ENCODE measurements at places on chromosomes 6 and 20.

DNA sequence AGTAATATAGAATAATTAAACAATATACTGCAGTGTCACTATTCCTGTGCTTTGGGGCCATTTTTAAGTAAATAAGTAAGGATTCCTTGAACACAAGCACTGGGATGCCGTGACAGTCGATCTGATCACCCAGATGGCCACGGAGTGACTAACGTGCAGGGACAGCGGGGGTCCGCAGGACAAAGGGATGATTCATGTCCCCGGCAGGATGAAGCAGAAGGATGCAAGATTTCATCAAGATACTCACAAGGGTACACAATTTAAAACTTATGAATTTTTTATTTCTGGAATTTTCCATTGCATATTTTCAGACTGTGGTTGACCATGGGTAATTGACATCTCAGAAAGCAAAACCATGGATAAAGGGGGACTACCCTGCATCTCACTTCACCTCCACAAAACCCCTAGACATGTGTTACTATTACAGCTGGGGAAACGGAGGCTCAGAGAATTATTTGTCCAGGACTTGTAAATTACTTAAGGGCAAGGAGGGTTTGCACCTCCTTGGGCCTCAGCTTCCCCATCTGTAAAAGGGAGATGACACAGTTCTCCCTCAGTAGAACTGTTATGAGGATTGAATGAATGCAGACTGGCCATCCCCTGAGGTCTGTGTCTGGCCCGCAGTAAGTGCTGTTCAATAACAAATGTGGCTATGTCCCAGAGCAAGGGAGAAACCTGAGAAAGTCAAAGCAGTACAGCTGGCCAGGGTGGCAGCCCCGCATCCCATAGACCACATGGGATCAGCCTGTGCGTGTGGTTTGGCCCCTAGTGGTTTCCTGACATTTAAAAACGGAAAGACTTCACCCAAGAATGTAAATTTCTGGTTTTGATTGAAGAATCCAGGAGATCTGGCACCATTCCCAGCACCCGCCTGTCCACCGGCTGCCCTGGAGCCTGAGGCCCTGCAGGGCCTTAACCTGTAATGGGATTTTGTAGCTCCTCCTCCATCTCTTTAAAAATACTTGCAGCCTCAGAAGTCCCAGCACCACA lies 235.5 kb downstream of the BMP7 start:
- H3K27me3 ChIP-seq: peaks cover 3% of the 10 kb centered on the region
- no peak for DNase-seq
- no peak overlapping the region for H3K4me3 ChIP-seq
- H3K27ac ChIP-seq: no peak overlapping the region

- H3K27ac ChIP-seq: no peak overlapping the region
- no peaks in the 10 kb centered on the region for H3K4me1 ChIP-seq
- H3K4me3 ChIP-seq: no peak overlapping the region
- no peak for DNase-seq
- no peaks in the 10 kb centered on the region for H3K27me3 ChIP-seq
- H3K36me3 ChIP-seq: no peaks in the 10 kb centered on the region
Measured at GRCh38 chr6:119527231-119527578, 177.6 kb upstream of the MAN1A1 start.

DNA sequence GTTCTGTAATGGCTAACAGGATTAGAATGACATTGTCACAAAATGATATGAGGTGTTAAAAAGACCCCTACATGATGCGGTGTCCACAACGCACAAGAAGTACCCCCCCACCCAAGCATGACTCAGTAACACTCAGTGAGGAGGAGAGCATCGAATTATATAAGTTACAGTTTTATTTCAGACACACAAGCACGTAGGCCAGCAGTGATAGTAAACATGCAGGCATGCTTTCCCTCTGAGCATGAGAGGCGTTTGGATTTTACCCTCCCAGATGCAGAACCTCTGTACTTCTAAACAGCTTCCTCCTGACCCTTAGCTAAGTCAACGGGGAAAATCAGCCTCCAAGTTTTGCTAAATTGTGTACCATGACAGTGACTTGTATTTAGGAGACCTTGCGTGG lies 23.9 kb downstream of the GNAS start:
- no peaks in the 10 kb centered on the region for H3K27me3 ChIP-seq
- H3K4me1 ChIP-seq: peaks cover 8% of the 10 kb centered on the region
- H3K4me3 ChIP-seq: no peak overlapping the region
- no peaks in the 10 kb centered on the region for H3K36me3 ChIP-seq
- DNase-seq: no peak

GRCh38 chr6:33166811-33167210 lies 25.5 kb downstream of the COL11A2 start:
- H3K4me3 ChIP-seq: no peak overlapping the region
- DNase-seq: no peak
- H3K4me1 ChIP-seq: peaks cover 4% of the 10 kb centered on the region
- H3K27ac ChIP-seq: no peak overlapping the region

- no peak overlapping the region for H3K27ac ChIP-seq
- no peaks in the 10 kb centered on the region for H3K36me3 ChIP-seq
- H3K4me3 ChIP-seq: no peak overlapping the region
- H3K4me1 ChIP-seq: peaks cover 16% of the 10 kb centered on the region
- no peaks in the 10 kb centered on the region for H3K27me3 ChIP-seq
Measured at GRCh38 chr6:27755768-27756167, 156.4 kb downstream of the OR2B2 start.

DNA sequence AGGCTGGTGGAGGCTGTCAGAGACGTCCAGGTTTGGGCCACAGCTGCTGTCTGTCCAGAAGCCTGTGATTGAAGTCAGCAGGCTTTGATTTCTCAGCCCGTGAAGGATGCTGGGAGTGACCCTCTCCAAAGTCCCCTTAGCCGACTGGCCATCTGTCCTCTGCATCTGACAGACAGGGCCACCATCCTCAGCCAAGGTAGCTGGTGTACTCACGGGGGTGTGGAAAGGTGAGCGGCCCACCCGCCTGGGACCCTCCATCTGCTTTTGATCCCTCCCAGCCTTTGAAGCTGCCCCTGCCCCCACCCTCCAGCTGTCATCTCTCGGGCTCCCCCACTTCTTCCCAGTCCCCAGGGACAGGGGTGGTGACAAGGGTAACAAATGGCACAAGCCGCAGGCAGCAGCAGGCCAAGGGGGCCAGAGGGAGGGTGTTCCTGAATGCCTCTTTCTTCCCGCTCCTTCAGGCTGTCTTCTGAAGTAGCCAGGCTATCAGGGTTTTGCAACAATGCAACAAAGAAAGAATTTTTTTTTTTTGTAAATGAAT lies 84.4 kb downstream of the EYA2 start:
- no peak overlapping the region for H3K27ac ChIP-seq
- H3K36me3 ChIP-seq: no peaks in the 10 kb centered on the region
- H3K4me3 ChIP-seq: no peak overlapping the region
- H3K4me1 ChIP-seq: no peaks in the 10 kb centered on the region
- DNase-seq: no peak
- H3K27me3 ChIP-seq: 0 out of 3 replicates have a peak, but pooled peaks cover 7% of the 10 kb centered on the region

- H3K4me1 ChIP-seq: no peaks in the 10 kb centered on the region
- no peak overlapping the region for H3K4me3 ChIP-seq
- H3K27ac ChIP-seq: no peak overlapping the region
- no peak for DNase-seq
- H3K27me3 ChIP-seq: no peaks in the 10 kb centered on the region
Measured at GRCh38 chr6:13419422-13420195, 67.8 kb downstream of the GFOD1 start.

- DNase-seq: no peak
- H3K36me3 ChIP-seq: no peaks in the 10 kb centered on the region
- peaks cover 29% of the 10 kb centered on the region for H3K4me1 ChIP-seq
- no peaks in the 10 kb centered on the region for H3K27me3 ChIP-seq
- no peak overlapping the region for H3K27ac ChIP-seq
Measured at GRCh38 chr6:37036146-37036545, 30.7 kb downstream of the FGD2 start.

- no peaks in the 10 kb centered on the region for H3K27me3 ChIP-seq
- no peaks in the 10 kb centered on the region for H3K4me1 ChIP-seq
- no peaks in the 10 kb centered on the region for H3K36me3 ChIP-seq
- no peak for DNase-seq
- no peak overlapping the region for H3K4me3 ChIP-seq
Measured at GRCh38 chr6:75437421-75437891, 56.1 kb downstream of the FILIP1 start.

GRCh38 chr20:24649787-24650490 lies 180.5 kb downstream of the SYNDIG1 start:
- no peak overlapping the region for H3K27ac ChIP-seq
- no peak for DNase-seq
- no peaks in the 10 kb centered on the region for H3K27me3 ChIP-seq
- no peaks in the 10 kb centered on the region for H3K4me1 ChIP-seq

DNA sequence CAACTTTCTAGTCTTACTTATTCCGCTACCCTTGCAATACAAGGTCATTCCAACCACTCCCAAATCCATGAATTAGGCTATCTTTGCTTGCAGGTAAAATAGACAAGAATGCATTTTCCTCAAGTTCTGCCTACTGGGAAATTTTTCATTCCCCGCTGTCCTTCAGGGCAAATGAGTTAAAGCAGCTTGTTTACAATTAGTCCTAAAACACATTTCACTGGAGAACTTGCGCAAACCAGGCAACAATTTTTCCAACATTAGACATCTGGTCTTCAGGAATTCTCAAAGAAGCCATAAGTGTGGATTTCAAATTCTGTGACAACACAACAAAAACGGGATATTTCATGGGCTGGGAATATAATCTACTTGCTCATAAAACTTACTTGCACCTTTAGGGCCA lies 20.4 kb downstream of the SPINT4 start:
- H3K4me1 ChIP-seq: no peaks in the 10 kb centered on the region
- no peak overlapping the region for H3K4me3 ChIP-seq
- no peaks in the 10 kb centered on the region for H3K27me3 ChIP-seq
- H3K27ac ChIP-seq: no peak overlapping the region
- no peaks in the 10 kb centered on the region for H3K36me3 ChIP-seq

DNA sequence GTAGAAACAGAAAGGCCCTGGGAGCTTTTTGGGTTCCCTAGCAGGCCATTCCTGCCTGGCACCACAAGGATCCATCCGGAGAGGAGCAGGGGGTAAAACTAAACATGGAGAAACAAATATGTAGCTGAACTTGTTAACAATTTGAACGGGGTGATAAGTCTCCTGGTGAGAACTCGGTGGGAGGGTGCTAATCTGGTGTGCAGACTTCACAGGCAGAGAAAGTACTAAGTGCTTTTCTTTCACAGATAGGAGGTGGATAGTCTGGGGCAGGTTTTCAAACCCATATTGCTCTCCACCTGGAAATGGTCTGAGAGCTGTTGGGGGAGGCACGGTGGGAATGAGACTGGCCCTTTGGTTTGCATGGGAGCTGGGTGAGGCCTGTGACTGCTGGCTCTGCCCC lies 196.3 kb upstream of the FUT9 start:
- no peak overlapping the region for H3K4me3 ChIP-seq
- no peaks in the 10 kb centered on the region for H3K27me3 ChIP-seq
- no peaks in the 10 kb centered on the region for H3K36me3 ChIP-seq
- no peak for DNase-seq

DNA sequence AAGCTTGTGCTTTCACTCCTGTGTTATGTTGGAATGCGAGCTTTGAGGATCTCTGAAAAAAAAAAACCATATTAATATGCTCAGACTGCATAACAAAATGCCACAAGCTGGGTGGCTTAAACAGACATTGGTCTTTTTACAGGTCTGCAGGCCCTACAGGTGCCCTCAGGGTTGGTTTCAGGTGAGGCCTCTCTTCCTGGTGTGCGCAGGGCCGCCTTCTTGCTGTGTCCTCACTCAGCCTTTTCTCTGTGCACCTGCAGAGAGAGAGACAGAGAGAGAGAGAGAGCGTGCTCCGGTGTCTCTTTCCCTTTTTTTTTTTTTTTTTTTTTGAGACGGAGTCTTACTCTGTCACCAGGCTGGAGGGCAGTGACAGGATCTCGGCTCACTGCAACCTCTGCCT lies 114.1 kb upstream of the SNX9 start:
- H3K27ac ChIP-seq: no peak overlapping the region
- no peaks in the 10 kb centered on the region for H3K36me3 ChIP-seq
- DNase-seq: no peak
- 0 out of 3 replicates have a peak, but pooled peaks cover 4% of the 10 kb centered on the region for H3K4me1 ChIP-seq

- H3K27me3 ChIP-seq: no peaks in the 10 kb centered on the region
- peak overlapping the region; percentile 68 for H3K27ac ChIP-seq
- peaks cover 19% of the 10 kb centered on the region for H3K4me1 ChIP-seq
- DNase-seq: peak; percentile 48
- no peaks in the 10 kb centered on the region for H3K36me3 ChIP-seq
Measured at GRCh38 chr6:27866357-27867050, 45.7 kb downstream of the OR2B2 start.

DNA sequence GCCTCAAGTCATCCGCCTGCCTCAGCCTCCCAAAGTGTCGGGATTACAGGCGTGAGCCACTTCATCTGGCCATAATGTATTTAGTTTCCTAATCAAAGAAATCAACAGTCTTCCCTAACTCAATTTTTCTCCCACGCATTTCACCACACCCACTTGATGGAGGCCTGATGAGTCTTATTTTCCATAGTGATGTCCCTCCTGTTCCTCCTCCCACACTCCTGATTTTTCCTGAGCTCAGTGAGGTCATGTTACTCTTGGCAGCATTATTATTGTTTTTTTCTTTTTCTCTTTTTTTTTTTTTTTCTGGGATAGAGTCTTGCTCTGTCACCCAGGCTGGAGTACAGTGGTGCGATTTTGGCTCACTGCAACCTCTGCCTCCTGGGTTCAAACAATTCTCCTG lies 8.9 kb downstream of the ABRACL start:
- peaks cover 21% of the 10 kb centered on the region for H3K27me3 ChIP-seq
- no peak overlapping the region for H3K27ac ChIP-seq
- DNase-seq: no peak
- H3K4me1 ChIP-seq: no peaks in the 10 kb centered on the region

GRCh38 chr6:105943514-105943913 lies 142.6 kb upstream of the PRDM1 start:
- H3K4me1 ChIP-seq: no peaks in the 10 kb centered on the region
- no peak overlapping the region for H3K27ac ChIP-seq
- H3K36me3 ChIP-seq: no peaks in the 10 kb centered on the region
- no peak overlapping the region for H3K4me3 ChIP-seq

DNA sequence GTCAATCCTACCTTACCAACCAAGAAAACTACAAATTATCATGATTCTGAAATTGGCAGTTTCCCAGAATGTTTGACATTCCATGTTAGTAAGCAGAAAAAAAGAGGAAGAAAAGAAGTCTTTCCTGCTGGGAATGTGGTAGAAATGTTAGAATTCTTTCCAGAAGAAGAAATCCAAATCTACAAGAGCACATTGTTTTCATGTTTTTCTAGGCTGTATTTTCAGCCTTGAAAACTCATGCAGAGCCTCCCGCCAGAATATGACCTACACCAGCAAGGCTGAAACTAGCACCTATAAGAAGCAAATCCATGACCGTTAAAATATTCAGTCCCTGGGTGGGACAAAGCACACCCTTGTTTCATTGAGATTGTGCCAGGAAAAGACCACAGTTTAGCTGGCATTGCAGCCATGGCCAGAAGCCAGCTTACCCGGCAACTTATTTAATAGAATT lies 259.4 kb downstream of the GJA1 start:
- no peak overlapping the region for H3K4me3 ChIP-seq
- H3K4me1 ChIP-seq: no peaks in the 10 kb centered on the region
- no peaks in the 10 kb centered on the region for H3K36me3 ChIP-seq

- H3K36me3 ChIP-seq: no peaks in the 10 kb centered on the region
- H3K4me1 ChIP-seq: no peaks in the 10 kb centered on the region
- H3K27me3 ChIP-seq: no peaks in the 10 kb centered on the region
- H3K27ac ChIP-seq: no peak overlapping the region
- no peak overlapping the region for H3K4me3 ChIP-seq
Measured at GRCh38 chr6:137351890-137352289, 132.7 kb upstream of the IFNGR1 start.

- no peak for DNase-seq
- H3K4me3 ChIP-seq: no peak overlapping the region
- H3K36me3 ChIP-seq: peaks cover 2% of the 10 kb centered on the region
Measured at GRCh38 chr6:157283900-157284737, 39.2 kb downstream of the TMEM242 start.

- no peak for DNase-seq
- no peaks in the 10 kb centered on the region for H3K4me1 ChIP-seq
- no peak overlapping the region for H3K4me3 ChIP-seq
- H3K27ac ChIP-seq: no peak overlapping the region
Measured at GRCh38 chr6:159935065-159935464, 33.8 kb upstream of the IGF2R start.

All from K562 (cell line).